Activated CD4-positive, alpha-beta T cell treated with anti-CD3 and anti-CD28 coated beads, Interleukin-2, amount 50 U/mL, for 4 hours (primary cell): ENCODE measurements at places on chromosomes 4 and X.

- DNase-seq: no peak
Observed at GRCh38 chr4:32775049-32775448, 2054.9 kb downstream of the PCDH7 start.

DNA sequence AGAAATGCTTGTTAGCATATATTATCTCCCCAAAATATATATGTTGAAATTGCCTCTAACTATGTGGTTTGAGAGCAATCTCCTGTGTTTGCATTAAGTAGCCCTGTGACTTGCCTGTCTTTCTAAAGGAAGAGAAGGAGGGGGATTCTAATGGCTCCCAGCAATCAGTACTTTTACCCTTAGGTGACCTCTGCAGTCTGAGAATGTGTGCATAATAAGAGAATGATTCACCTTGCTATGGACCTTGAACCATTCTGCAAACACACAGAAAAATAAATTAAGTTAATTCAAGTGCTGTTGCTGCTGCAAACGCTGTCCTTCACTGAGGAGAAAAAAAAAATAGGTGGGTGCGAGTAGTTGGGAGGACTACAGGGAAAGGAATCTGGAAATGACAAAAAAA, 322.2 kb downstream of the IQCM start:
- no peak for DNase-seq

DNA sequence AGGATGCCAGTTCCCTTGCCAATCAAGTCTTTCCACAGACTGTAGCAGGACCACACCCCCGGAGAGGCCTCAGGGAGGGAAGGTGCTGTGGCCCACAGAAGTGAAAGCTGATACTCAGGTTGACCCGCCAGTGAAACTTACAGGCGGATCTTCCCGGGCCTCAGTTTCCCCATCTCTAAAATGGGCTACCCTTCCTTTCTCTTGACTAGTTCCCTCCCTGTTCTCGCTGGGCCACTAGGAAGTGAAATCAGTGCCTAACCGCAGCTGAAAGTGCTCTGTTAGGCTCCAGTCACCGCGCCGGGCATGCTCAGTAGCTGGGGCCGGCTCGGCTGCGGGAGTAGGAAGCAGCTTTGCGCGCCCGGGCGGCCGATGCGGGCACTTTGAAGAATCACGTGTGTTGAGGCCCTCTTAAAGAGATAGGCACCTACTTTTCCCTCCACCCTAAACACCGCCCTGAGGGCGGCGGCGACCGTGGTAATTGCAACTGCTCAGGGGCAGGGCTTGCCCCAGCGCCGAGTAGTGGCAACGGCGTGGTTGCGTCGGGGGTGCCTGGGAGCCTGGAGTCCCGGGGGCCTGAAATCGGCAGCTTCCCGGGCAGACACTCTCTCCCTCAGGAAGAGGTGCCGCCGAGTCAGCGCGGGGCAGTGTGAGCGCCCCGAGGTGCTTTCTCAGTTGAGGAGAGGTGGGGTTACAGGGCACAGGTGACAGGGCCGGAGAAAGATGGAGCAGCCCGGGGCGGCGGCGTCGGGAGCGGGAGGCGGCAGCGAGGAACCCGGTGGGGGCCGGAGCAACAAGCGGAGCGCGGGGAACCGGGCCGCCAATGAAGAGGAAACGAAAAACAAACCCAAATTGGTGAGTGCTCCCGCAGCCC, at the start of gene DIAPH2:
DIAPH2 (plus strand) TSS at position 504 of the 871 bp plus-strand sequence.
- peak; percentile 59 for DNase-seq

DNA sequence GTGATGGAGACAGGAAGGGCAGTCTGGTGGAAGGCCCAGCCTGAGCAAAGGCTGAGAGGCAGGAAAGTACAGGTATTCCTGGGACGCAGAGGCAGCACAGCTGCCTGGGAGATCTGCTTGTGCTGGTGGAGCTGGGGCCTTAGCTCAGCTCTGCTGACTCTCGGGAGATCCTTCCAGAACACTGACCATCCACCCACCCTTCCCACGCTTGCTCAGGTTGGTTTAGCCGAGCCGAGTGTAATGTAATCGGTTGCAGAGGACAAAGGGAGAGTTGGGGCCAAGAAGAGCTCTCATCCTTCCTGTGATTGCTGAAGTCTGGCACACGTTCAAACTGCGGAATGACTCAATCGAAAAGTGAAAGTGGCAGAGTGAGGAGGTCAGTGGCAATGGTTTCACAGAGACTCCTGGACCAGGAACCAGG, 43.1 kb upstream of the GPR78 start:
- no peak for DNase-seq

GRCh38 chr4:99634742-99635360, 22.8 kb downstream of the C4orf54 start:
- no peak for DNase-seq

- DNase-seq: no peak
Observed at GRCh38 chr4:89298155-89298554, 9.4 kb downstream of the GPRIN3 start.

DNA sequence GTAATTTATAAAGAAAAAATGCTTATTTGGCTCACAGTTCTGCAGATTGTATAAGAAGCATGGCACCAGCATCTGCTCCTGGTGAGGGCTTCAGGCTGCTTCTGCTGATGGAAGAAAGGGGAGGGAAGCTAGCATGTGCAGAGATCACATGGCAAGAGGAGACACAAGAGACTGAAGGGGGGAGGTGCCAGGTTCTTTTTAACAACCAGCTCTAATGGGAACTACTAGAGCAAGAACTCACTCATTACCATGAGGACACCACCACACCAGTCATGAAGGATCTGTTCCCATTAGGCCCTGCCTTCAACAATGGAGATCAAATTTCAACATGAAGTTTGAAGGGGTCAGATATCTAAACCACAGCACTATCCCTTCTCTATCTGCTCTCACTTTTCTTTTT, 9.4 kb upstream of the COPS4 start:
- no peak for DNase-seq

DNA sequence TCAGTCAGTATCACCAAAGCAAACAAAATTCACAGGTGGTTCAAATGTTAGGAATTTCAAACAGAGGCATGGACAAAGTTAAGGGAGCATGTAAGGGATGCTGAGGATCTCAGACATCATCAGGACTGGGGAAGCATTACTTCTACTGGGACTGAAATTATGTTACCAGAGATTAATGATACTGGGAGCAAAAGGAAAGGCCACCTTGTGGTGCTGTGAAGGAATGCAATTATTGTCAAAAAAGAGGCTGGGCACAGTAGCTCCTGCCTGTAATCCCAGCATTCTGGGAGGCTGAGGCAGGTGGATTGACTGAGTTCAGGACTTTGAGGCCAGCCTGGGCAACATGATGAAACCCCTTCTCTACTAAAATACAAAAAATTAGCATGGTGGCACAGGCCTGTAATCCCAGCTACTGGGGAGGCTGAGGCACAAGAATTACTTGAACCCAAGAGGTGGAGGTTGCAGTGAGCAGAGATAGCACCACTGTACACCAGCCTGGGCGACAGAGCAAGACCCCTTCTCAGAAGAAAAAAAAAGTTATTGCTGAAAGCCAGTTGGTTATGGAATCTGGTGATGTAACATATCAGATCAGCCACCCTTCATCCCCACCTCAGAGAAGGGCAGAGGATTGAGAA, 954.3 kb downstream of the PCDH7 start:
- DNase-seq: no peak

DNA sequence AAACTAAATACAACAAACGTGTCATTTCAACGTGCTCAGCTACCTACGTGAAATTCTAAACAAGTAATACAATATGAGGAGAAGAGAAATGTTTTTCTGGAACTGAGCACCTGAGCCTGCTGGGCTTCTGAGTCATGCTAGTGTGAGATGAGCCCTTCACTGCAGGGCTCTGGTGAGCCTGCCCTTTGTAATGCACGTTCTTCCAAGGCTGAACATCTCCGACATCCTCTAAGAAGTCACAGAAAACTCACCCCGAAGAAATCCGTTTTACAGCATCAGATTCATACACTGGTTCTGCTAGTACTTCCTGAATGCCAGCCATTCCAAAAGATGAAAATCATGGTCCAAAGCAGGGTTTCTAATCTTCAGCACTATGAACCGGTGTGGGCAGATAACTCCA, 157.1 kb downstream of the AMELX start:
- DNase-seq: no peak

GRCh38 chrX:71096760-71097032, 1.0 kb downstream of the FOXO4 start:
- no peak for DNase-seq

- DNase-seq: no peak
Observed at GRCh38 chr4:156158747-156159146, 205.1 kb upstream of the CTSO start.

DNA sequence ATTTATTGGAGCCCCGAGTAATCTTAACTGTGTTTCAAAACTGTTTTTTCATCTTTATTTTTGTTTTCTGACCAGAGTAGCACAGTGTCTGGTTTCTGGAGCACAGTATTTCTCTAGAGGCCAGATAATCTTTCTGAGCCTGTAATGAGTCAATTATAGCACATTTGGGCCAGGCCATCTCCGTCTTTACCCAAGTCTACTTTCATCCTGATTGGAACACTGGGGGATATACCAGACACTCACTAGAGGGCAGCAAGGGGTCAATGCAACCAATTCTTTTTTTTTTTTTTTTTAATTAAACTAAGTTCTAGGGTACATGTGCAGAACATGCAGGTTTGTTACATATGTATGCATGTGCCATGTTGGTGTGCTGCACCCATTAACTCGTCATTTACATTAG, 282.0 kb downstream of the ARHGAP24 start:
- DNase-seq: no peak

- no peak for DNase-seq
Observed at GRCh38 chr4:79603681-79604080, 195.7 kb upstream of the GK2 start.

GRCh38 chrX:137916090-137916746, 350.3 kb downstream of the ZIC3 start:
- no peak for DNase-seq

- no peak for DNase-seq
Observed at GRCh38 chr4:150648123-150648522, 66.2 kb downstream of the MAB21L2 start.

GRCh38 chr4:182188622-182189021, 54.6 kb upstream of the TENM3 start:
- no peak for DNase-seq

DNA sequence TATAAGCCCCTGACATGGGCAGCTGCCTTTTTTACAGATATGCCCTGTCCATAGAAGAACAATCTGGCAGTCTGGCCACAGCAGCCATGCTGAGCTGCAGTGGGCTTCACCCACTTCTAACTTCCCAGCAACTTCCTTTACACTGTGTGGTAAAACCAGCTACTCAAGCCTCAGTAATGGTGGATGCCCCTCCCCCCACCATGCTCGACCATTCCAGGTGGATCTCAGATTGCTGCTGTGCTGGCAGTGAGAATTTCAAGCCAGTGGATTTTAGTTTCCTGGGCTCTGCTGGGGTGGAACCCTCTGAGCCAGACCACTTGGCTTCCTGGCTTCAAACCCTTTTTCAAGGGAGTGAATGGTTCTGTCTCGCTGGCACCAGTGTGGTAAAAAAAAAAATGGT, 355.9 kb upstream of the EDA2R start:
- no peak for DNase-seq

DNA sequence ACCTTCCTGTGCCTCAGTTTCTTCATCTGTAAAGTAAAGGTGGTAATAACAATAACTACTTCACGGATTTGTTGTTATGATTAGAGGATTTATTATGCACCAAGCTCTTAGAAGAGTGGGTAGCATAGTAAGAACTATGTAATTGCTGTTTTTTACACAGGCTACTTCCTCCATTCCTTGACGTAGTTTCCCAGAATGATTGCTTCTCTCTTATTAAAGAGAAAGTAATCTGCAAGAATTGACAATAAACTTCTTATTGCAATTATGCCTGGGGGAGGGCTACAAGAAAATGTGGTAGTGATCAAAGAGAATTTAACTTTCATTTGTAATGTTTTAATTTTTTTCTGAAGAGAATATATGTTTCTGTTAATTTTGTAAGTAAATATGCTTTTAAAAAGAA, 238.7 kb downstream of the GASK1B start:
- no peak for DNase-seq

GRCh38 chrX:63934160-63934559, 149.1 kb upstream of the ARHGEF9 start:
- DNase-seq: no peak

GRCh38 chr4:36997727-36998126, 246.8 kb upstream of the NWD2 start:
- DNase-seq: no peak
